ENCODE measurements at places on chromosomes 11 and 22.

- no peaks in the 10 kb centered on the region for H3K27me3 ChIP-seq
- no peaks in the 10 kb centered on the region for H3K36me3 ChIP-seq
- no peak for DNase-seq
- H3K4me1 ChIP-seq, result peaks cover 25% of the 10 kb centered on the region
- H3K4me3 ChIP-seq, result no peak overlapping the region
These were observed 11.1 kb upstream of the MYH9 start for GRCh38 chr22:36398601-36399471.

DNA sequence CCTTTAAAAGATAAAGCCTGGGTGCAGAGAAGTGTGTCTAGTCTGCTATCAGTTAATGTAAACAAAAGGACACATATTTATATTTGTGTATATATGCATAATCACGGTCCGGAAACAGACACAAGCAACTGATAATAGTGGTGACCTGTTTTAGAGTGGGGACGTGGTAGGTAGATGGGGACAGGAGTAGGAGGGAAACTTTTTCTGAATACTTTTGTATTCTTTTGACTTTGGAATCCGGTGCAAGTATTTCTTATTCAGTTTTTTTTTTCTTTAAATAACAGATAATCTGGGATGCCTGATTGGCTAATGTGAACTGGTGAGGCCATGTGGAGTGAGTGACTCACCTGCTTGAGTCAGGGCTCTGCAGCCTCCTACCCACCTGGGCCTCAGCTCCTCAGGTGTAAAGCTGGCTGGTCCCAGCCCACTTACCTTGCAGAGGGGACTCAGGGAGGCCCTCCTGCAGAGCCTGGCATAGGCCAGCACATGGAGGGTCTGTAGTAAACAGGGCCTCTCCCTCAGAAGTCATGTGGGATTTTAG lies 15.3 kb downstream of the MICAL2 start:
- H3K27me3 ChIP-seq, result peaks cover 6% of the 10 kb centered on the region
- no peaks in the 10 kb centered on the region for H3K36me3 ChIP-seq
- DNase-seq, result no peak
- no peak overlapping the region for H3K27ac ChIP-seq
- H3K4me3 ChIP-seq, result no peak overlapping the region
- peaks cover 5% of the 10 kb centered on the region for H3K4me1 ChIP-seq

DNA sequence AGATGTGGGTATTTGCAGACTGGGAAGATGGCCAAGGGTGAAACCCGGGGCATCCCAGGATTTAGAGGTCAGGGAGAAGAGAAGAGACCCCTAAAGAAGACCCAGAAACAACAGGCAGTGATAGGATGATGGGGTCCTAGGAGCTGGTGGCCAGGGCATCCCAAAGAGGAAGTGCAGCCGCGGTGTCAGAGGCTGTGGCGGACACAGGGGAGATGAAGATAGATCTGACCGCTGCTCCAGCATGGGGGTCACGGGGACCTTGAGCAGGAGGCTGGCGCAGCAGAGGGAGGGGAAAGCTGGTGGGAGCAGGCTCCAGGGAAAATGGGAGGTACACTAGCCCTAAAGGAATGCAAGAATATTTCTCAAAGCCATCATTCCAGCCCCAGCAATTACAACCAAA lies 47.3 kb downstream of the CTTN start:
- no peaks in the 10 kb centered on the region for H3K27me3 ChIP-seq
- H3K4me3 ChIP-seq, result no peak overlapping the region
- DNase-seq, result no peak

- H3K27ac ChIP-seq, result no peak overlapping the region
- H3K4me1 ChIP-seq, result peaks cover 9% of the 10 kb centered on the region
- no peak for DNase-seq
- no peak overlapping the region for H3K4me3 ChIP-seq
These were observed 12.5 kb downstream of the ACER3 start for GRCh38 chr11:76872959-76873827.

GRCh38 chr22:46909237-46910030 lies 147.0 kb downstream of the TBC1D22A start:
- H3K27me3 ChIP-seq, result no peaks in the 10 kb centered on the region
- DNase-seq, result no peak
- H3K36me3 ChIP-seq, result peaks cover under 1% of the 10 kb centered on the region
- no peak overlapping the region for H3K27ac ChIP-seq

GRCh38 chr22:48198489-48199459 lies 1436.3 kb downstream of the TBC1D22A start:
- peaks cover 57% of the 10 kb centered on the region for H3K27me3 ChIP-seq
- no peak overlapping the region for H3K4me3 ChIP-seq
- no peaks in the 10 kb centered on the region for H3K36me3 ChIP-seq
- H3K4me1 ChIP-seq, result peaks cover 20% of the 10 kb centered on the region

DNA sequence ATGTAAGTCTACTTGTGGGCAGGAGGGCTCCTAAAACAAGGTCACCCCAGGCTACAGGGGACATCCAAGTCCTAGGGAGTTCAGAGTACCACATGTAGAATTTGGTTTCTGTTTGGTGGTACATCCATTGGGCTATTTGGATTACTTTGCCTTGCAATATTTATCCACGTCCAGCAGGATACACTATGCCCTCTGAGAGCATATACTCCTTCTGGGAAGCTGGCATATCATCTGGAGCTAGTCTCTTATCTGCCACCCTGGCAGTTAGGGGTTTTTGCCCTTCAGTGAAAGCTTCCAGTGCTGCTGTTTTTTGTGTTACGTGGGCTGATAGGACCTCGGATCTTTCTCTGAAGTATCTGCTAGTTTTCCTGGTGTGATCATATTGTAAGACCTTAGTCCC lies 7.3 kb downstream of the LMO2 start:
- no peak for DNase-seq
- no peak overlapping the region for H3K4me3 ChIP-seq
- H3K36me3 ChIP-seq, result no peaks in the 10 kb centered on the region
- peaks cover 4% of the 10 kb centered on the region for H3K4me1 ChIP-seq
- H3K27me3 ChIP-seq, result peaks cover 25% of the 10 kb centered on the region
- H3K27ac ChIP-seq, result no peak overlapping the region

DNA sequence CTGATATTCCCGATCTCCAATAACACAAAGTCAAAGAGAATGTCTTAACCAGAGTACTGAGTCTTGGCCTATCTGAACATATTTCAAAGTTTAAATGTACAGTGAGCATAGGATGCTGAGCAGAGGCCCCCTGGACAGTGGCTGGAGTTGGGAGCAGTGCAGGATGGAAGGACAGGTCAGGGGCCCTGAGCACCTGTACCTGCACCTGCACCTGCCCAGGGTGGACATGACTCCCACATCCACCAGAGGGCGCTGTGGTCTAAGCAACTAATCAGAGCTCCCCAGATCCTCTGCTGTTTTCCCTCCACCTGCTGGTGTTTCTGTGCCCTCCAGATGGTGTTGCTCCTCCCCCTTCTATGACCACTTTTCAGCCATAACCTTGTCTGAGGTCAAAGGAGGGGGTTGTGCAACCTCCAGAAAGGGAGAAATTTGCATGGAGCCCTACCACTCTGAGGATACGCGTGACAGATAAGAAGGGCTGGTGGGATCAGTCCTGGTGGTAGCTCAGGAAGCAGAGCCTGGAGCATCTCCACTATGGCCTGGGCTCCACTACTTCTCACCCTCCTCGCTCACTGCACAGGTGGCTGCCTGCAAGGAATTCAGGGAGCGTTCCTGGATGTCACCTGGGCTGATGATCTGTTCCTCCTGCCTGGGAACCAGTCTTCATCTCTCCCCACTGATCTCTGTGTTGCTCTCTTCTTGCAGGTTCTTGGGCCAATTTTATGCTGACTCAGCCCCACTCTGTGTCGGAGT lies 49.1 kb upstream of the VPREB1 start:
- H3K4me3 ChIP-seq, result no peak overlapping the region
- no peaks in the 10 kb centered on the region for H3K36me3 ChIP-seq
- H3K27ac ChIP-seq, result no peak overlapping the region

Data from progenitor cell of endocrine pancreas (in vitro differentiated cells).